MG63 (cell line): ENCODE measurements at places on chromosomes 4 and X.

DNA sequence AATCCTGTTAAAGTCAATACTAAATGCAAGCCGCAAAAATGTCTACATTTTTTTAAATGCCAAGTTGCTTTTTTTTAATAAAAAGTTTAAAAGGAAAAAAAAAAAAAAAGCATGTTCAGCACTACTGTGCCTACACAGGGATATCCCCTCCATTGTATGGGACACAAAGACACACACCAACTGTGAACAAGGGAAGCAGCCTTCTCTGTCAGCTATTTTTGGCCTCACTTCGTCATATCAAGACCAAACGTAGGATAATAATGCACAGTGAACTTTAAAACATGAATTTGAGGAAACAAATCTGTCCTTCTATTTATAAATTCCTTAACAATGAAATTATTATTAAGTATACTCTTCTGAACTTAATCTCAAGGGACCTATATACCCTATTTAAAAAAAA lies 4.4 kb downstream of the FBXW7 start:
- DNase-seq = no peak

DNA sequence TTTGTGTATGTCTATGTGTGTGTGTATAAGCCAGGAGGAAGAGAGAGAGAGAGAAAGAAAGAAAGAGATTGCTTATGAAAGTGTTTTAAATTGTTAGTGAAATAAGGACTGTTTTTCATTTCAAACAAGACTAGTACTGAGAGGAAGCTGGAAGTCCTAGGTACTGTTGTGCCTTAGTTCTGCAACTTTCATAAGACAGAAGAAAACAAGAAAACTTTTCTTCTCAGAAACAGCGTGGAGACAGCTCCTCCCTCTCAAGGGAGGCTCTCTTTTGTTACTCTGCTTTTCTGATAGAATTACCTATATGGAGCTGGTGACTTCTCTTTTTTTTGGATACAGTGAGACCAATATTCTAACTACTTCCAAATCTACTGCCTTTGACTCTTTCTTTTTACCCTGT lies 62.5 kb downstream of the BANK1 start:
- no peak for DNase-seq

- DNase-seq = no peak
Observed at GRCh38 chrX:150495496-150495895, 72.9 kb upstream of the MTM1 start.

DNA sequence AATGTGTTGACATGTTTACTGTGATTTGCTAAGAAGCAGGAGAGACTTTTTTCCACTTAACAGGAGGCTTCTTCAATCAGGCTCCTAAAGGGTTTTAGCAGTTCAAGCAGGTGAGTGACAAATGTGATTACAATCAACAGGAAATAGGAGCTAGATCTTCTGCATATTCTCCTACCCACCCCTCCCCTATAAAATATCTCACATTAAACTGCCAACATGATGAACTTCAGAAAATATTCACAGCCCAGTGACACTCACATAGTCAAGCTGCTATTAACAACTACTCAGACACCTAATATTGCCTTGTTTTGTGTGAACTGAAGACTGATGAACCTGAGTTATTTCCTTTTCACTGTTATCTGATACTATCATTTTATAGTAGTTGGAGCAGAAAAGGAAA lies 55.9 kb upstream of the ANTXR2 start:
- no peak for DNase-seq

DNA sequence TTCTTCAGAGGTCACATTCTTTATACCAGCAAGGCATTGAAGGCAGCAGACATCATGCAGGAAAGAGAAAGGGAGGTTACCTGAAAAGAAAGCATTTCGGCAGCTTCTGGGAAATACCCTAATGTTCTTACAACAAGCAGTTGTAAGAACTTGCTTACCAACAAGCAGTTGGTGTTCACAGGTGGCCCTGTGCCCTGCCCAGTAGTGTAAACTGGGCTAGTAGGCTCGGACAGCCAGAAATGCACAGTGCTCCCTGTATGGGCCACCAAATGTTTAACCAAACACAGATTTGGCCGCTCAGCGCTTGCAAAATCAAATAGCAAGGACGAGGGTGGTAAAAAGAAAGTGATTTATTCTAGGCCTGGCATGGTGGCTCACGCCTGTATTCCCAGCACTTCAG lies 20.4 kb upstream of the RHOXF1 start:
- DNase-seq = no peak

GRCh38 chr4:7655511-7656243 lies 220.9 kb upstream of the PSAPL1 start:
- no peak for DNase-seq

DNA sequence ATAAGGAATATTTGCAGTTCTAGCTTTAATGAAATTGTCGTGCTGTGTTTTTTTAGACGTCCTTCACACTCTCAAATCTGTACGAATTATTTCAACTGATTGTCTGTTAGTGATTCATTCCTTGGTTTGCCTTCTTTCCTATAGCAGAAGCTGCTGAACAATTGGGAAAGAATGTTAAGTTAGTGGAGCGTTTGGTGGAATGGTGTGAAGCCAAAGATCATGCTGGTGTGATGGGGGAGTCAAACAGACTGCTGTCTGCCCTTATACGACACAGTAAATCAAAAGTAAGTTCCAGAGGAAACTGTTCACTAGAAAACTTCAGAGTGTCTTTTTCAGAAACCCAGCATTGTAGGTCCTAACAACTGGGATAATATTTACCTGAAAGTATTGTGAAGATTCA lies 159.9 kb downstream of the RAP1GDS1 start:
- DNase-seq = no peak

- no peak for DNase-seq
Observed at GRCh38 chr4:25913056-25913850, 767 bp upstream of the SMIM20 start.
